GM12878 (cell line): ENCODE measurements at places on chromosomes 1 and 21.

DNA sequence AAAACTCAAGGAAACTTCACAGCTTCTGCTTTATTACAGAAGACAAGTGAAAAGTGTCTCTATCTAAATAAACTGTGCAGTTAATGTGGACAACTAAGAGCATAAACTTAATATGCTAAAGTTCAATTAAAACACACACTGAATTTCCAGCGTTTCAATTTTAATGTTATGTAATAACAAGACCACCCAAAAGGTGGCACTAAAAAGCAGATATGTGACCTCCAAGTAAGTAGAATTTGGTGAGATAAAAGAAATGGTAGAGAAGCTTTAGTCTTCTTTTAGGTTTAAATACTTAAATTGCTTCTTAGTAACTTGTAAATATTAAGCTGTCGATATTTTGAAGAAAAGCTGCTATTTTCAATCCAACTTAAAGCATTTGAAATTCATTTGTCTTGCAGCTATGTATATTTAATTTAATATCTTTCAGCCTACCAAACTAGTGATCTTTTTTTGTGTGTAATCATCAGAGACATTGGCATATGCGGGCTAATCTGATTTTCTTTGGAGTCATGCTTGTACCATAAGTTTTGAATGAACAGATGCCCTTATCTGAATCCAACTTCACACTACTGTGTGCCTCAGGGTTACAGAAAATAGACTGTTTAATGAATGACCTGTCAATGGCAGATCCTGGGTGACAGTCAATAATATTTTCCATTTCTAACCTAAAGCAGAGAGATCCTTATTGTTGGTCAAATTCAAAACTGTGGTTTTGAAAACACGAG lies 36.5 kb upstream of the ADAMTS1 start:
- no peak for DNase-seq

- DNase-seq = no peak
Measured at GRCh38 chr1:71668065-71668464, 587.2 kb upstream of the ZRANB2 start.

- no peak for DNase-seq
Measured at GRCh38 chr1:30748098-30748698, 9.4 kb downstream of the LAPTM5 start.

- DNase-seq = no peak
Measured at GRCh38 chr21:41453198-41453597, 27.2 kb downstream of the MX1 start.

GRCh38 chr1:31977385-31978131 lies 36.1 kb upstream of the KHDRBS1 start:
- DNase-seq = no peak

- no peak for DNase-seq
Measured at GRCh38 chr1:153340356-153340755, 8.3 kb downstream of the PGLYRP4 start.

DNA sequence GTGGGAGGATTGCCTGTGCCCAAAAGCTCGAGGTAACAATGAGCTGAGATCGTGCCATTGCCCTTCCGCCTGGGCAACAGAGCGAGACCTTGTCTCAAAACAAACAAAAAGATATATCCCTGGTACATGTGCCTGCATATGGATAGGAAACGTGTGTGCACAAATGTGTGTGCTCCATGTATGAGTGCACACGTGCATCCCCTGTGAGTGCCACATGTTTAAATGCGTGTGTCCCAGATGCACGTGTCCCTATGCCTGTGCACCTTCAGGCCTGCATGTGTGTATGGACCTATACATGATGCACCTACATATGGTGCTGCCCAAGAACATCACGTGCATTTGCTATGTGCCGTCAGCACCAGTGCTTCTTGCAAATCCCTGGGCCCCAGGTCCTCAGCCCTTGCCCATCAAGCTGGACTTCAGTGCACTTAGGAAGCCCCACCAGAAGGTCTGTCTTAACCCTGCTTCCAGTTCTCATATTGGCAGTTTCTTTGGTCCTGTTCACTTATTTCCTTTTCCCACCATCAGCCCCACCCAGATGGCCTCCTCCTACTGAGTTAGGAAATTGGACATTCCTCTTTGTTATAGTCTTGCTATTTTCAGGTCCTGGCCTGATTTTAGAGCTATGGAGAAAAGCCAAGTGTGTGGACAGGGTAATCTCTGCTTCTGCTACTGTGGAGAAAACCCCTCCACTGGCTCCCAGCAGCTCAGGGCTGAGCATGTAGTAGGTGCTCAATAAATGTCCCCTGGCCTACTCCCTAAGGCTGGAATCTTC lies 15.4 kb downstream of the TIE1 start:
- DNase-seq = no peak

DNA sequence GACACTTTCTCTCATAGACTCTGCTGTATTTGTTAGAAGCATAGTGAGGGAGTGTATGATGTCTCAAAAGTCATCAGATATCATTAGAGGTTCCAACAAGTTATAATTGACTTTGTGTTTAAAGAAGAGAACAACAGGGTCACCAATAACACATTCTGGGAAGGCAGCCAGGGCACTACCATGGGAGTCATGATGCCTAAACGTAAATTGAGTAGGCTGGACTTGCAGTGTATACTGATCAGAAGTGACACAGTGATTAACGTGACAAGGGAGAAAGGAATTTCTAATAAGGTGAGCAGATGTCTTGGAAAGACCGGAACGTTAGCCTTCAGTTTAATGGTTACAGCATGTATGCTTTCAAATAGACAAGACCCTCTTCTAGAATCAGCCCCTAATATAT lies 973.2 kb downstream of the NCAM2 start:
- no peak for DNase-seq

GRCh38 chr1:26278303-26278702 lies 1.6 kb upstream of the SH3BGRL3 start:
- DNase-seq = no peak

DNA sequence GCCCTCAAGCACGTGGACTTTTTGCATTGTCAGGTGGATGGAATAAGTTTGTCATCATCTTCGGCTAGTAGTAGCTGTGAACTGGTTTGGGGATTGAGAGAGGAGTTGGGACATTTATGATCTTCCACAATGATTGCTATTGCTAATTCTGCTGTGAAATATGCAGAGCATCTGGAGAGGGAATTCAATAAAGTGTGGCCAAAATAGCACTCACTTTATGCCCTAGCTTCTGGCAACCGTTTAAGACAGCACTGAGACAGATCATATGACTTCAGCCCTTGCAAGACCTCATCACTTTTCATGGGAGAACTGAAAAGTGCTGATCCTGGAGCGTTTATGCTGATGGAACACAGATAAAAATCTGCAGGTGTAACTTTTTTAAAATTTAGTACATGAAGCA lies 360.8 kb downstream of the GPATCH2 start:
- DNase-seq = no peak

DNA sequence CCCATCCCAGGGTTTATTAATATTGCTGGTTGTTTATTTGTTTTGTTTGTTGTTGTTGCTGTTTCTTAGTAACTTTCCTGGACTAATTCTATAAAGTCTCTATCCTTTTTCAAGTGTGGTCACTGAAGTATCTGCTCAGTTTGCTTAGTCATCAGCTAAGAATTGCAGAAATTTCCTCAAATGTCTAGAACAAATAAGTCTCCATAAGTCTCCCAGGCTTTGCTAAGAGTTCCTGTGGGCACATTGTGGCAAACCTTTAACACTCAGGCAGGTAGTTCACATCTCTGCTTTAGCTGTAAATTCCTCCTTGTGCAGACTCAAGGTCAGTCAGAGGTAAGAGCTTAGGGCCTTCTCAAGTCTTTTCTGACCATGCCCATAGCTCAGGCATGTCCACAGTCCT lies 38.9 kb upstream of the C1orf185 start:
- no peak for DNase-seq

DNA sequence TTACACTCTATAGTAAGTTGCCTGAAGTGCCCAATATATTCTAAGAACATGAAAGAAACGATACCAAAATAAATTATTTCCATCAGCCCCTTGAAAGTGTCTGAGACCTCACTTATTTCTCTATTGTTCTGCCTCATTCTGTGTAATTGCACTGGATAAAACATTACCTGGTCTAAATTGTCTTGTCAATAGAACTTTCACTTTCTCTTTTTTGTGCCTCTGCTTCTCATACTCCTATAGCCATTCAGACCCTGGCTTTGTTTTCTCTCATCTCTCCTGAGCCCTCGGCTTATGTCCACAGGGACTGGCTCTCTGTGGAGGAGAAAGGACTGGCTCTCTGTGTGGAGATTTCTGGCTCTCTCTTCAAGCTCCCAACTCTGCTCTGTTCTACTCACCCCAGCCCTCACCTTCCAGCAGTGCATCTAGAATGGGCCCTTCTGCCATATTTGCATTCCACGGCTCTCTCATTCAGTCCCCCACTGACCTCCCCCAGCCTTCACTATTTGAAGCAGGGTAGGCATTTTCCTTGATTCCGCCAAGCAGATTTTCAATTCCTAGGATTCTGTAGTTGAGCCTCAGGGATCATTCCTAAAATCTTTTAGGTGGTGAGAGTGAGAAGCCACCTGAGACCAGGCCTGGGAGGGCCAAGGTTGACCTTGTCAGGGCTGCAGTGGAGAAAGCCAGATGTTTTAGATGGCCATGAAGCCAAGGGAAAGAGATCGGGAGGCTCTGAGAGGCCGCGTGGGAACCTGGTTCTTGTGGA lies 15.9 kb upstream of the GALNT2 start:
- DNase-seq = no peak

DNA sequence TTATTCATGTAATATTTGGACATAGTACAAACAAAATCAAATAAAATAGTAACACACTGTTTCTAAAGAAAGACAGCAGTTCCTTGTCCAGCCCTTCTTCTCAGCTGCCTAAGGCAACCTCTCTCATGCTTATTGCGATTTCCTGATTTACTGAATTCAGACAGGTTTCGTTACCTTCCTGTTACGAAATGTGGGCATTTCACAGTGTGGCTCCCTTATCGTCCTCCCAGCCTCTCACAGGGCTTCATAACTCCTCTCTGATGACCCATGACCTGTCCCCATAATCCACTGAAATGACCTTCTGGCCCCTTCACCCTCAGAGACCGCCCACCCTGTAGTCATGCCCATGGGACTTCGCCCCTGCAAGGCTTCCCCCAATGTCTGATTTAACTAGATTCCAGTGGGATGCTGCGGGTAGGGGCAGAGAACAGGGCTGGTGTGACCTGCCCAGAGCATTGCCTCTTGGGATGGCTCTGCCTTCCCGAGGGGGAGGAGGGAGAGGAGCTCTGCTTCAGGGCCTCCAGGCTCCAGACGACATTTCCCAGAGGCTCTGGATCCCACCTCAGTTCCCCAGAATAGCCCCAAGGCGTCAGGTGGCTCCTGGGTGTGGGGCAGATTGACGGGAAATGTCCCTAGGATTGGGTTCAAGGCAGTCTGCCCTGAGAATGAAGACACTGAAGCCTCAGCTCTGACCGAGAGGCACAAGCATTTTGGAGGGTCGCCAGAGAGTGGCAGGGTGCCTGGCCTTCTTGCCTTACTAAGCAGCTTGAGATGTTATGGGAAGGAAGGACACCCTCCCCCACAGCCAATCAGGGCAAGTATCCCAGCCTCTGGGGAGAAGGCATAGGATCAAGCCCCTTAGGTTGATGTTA lies 20.6 kb downstream of the PADI2 start:
- DNase-seq = no peak

- no peak for DNase-seq
Measured at GRCh38 chr21:14982336-14982735, 82.5 kb downstream of the NRIP1 start.

GRCh38 chr1:228164561-228165371 lies 838 bp upstream of the IBA57 start:
- no peak for DNase-seq

DNA sequence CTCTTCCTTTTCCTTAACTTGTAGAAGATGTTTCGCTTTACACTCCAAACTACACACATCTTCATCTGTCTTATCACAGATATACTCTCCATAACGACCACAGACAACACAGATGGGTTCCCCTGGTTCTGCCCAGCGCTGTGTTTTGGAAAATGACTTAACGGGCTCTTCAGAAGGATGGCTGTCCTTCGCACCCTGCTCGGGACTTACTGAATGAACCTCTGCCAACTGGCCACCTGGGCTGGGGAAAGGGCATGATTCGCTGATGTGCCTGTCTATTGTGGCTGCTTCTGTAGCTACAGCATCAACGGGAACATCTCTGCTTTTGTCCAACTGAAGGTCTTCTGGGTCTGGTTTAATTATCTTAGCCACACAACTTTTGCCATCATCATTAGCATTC lies 3.4 kb downstream of the DDX59 start:
- DNase-seq = no peak

DNA sequence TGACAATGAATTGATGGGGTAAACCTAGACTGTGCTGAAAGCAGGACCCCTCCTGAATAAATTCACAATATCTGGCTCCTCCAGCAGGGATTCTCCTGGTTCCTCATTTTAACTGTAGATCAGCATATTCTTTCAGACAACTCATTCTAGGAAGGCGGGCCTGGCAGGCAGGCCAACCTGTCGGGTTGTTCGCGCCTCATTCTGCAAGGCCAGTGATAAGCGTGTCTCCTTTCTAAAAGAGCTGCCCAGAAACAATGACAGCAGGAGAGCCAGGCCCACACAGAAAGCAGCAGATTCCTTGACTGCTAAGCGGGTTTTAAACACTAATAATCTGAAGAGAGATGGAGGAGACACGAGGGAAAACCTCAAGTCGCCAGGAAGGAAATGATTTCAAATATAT lies 70.0 kb downstream of the NTPCR start:
- DNase-seq = no peak

DNA sequence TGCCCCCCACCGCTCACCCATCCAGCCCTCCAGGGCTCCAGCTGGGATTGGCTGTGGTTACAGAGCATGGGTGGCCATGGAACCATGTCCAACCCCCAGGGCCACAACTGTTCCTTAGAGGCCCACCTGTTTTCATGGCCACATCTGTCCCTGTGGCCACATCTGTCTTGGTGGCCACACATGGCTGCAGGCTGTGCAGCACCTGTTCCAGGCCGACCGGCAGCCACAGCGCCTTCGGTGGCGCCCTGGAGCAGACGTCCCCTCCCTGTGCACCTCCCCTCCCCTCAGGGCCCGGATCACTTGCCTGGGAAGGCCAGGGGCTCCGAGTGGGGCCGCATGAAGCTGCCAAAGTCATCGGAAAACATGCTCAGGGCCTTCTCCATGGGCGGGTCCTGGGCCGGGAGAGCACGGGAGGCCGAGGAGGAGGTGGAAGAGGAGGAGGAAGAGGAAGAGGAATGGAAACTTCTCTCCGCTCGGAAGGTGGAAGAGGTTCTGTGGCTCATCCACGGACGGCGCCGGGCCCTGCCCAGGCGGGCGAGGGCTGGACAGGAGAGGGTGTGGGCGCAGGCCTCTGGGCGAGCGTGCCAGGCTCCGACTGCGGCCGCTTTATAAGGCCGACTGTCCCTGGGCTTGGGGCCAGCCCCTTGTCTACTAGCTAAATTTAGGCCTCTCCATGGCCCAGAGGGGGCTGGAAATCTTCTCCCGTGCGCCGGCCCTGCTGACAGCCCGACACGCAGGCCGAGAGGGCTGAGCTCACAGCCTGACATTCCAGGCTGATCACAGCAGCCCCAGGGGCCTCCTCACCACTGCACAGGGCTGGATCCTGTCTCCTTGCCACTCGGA lies at the start of gene HSPB7:
TSS of gene HSPB7 (minus strand) at position 583 of the 843 bp plus-strand sequence. CDS start at position 503, 80 bp downstream.
- DNase-seq = no peak

GRCh38 chr1:183780757-183781156 lies 24.2 kb upstream of the RGL1 start:
- no peak for DNase-seq

- no peak for DNase-seq
Measured at GRCh38 chr1:13992489-13993285, 292.7 kb downstream of the PRDM2 start.

- DNase-seq = no peak
Measured at GRCh38 chr1:204977318-204977717, 65.7 kb upstream of the CNTN2 start.
